ENCODE measurements at places on chromosomes 4 and X. TPM values are rescaled to one million over a fixed set of nuclear protein-coding genes. Genes with fewer than 3 reads are reported as not detected.

DNA sequence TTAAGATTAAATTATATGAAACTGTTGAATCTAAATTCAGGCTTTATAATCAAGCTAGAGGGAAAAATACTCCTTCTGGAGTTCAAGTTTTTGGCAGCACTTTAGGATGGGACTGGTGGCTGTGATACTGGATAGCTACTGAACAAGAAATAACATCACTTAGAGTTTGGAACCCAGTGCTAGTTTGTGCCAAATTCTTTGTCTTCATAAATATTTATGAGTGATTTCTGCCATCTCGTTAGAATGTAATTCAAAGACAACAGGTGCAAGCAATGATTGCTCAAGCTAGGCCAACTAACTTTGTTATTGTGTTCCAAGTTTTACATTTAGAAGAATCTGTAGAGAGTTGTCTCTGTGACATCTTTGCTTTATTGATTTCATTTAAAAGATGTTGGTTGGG lies 417.9 kb downstream of the FAT4 start:
- DNase-seq: no peak

- no peak for DNase-seq
Measured at GRCh38 chr4:10175626-10176025, 59.0 kb upstream of the WDR1 start.

DNA sequence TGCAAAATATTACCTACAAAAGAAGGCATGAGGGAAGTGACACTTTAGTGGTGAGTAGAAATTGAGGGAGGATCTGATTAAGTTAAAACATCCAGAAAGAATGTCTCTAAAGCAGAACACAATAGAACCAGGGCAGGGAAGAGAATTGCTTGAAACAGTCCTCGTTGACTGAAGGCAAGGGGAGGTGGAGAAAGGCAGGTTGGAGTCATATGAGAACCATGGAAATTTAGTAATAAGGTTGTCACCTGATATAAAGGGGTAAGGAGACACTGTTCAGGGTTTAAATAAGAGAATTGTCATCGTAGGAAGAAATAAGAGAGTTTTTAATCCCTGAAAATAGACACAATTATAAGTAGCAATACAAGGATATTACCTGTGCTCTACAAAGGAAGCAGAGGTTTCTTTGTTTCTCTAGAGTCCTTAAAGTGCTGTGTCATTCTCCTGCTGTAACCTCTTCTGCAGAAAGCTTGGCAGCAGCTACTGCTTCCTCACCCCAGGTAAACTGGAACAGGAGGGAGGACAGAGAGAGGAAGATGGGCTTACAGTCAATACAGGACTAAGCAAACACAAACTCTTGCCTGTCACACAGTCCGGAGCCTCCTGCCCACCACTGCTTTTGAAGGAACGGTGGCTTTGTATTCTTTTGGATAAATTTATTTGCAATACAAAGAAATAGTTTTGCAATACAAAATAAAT lies 258.4 kb downstream of the PPARGC1A start:
- DNase-seq: no peak

DNA sequence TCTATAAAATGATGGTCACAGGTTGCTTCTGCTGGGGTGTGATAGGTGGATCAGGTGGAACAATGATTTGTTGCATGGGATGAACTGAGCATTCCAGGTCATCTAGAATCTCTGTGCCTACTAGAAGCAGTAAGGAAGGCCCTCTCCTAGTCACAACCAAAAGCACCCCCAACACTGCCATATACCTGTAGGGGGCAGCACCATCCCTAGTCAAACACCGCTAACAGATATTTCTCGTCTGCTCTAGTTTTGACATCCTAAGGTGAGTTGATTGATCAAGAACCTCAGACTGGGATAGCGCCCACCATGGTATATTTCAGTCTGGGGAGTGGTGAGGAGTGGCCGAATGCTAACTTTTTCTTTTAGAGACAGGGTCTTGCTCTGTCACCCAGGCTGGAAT lies 160.2 kb downstream of the NHS start:
- no peak for DNase-seq

DNA sequence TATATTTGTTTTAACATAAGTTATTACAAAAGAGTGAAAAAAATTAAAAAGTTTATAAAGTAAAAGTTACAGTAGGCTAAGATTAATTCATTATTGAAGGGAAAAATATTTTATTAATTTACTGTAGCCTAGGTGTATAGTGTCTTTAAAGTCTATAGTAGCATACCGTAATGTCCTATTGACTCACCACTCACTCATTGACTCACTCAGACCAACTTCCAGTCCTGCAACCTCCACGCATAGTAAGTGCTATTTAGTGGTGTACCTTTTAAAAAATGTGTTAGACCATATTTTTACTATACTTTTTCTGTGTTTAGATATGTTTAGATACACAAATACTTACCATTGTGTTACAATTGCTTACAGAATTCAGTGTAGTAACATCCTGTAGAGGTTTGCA lies 841.1 kb downstream of the CENPC start:
- no peak for DNase-seq

GRCh38 chr4:109559625-109559982 lies 442 bp upstream of the MCUB start:
- DNase-seq: no peak

- no peak for DNase-seq
Measured at GRCh38 chr4:138305050-138305449, 62.9 kb upstream of the SLC7A11 start.

DNA sequence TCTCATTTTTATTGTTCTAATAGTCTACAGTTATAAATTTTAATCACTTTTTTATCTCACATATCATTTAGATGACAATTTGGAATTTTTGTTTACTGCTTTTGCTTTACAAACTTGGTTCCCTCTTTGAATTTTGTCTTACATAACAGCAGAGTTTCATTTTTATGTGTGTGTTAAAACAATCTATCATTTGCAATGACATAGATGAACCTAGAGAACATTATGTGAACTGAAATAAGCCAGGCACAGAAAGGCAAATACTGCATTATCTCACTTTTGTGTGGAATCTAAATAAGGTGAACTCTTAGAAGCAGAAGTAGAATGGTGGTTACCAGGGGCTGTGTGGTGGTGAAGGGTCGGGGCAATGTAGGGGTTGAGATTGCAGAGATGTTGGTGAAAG lies 170.7 kb downstream of the GASK1B start:
- DNase-seq: no peak

GRCh38 chr4:138251938-138252337 lies 9.8 kb upstream of the SLC7A11 start:
- DNase-seq: no peak

The ZXDA gene
- total RNA-seq: 13.8 TPM

The HEPH gene
- 95.7 TPM for total RNA-seq

The STOX2 gene
- 20.2 TPM for total RNA-seq

The GAR1 gene
- 4.9 TPM for total RNA-seq

The KIT gene
- total RNA-seq: 33.8 TPM

The PTTG2 gene
- 10.7 TPM for total RNA-seq
